ENCODE measurements at places on chromosomes 7 and 10. TPM values are rescaled to one million over a fixed set of nuclear protein-coding genes. Genes with fewer than 3 reads are reported as not detected.

The PTPRZ1 gene
- total RNA-seq, result 319 TPM

The GIMAP2 gene
- total RNA-seq, result 6.7 TPM

The KLLN gene
- 1.4 TPM for total RNA-seq

The INSYN2A gene
- 22.6 TPM for total RNA-seq

The THSD7A gene
- total RNA-seq, result 30.4 TPM

The PPP3CB gene
- total RNA-seq, result 156 TPM

The CD36 gene
- total RNA-seq, result 55.6 TPM

The BEND7 gene
- total RNA-seq, result 16.8 TPM

The PTER gene
- total RNA-seq, result 0.92 TPM

The CCDC136 gene
- total RNA-seq, result 57.2 TPM

The CCDC3 gene
- 16.6 TPM for total RNA-seq

The LMOD2 gene
- total RNA-seq, result not detected

The NXPH1 gene
- total RNA-seq, result 94.6 TPM

The GALNT11 gene
- 81.4 TPM for total RNA-seq

The MKI67 gene
- 6.0 TPM for total RNA-seq

The AKR1C1 gene
- total RNA-seq, result 29.1 TPM

The ARHGEF5 gene
- total RNA-seq, result 1.8 TPM

The OR2A42 gene
- under 0.01 TPM for total RNA-seq

The ADAP1 gene
- total RNA-seq, result 50.3 TPM

The CPN1 gene
- total RNA-seq, result not detected
